ENCODE measurements at places on chromosomes 6 and 20.
A peak's percentile ranks its signal among the peaks of the same experiment; 100 is the strongest.

GRCh38 chr6:54525731-54526130 lies 217.5 kb downstream of the TINAG start:
- no peak for DNase-seq

- DNase-seq = peak; percentile 99
Measured at GRCh38 chr6:41071923-41072835, at the start of gene OARD1. Gene OARD1, minus strand, starts transcription at chr6:41072356. Its CDS starts 722 bp downstream, at chr6:41071634.

DNA sequence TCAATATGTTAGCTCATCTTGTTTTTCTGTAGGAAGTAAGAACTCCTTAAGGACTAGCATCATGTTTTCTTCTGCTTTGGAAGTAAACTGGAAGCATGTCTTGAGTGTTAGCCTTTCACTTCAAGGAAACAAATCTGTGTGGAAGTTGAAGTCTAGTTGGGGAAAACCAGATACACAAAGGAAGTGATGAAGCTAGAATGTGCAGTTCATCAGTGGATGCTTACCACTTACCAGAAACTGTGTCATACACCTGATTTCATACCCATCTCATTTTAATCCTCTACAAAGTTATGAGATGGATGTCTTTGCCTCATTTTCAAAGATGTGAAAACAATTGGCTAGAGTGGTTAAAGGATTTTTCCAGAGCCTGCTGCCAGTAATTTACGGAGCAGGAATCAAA lies 75.8 kb downstream of the TMEM170B start:
- no peak for DNase-seq

DNA sequence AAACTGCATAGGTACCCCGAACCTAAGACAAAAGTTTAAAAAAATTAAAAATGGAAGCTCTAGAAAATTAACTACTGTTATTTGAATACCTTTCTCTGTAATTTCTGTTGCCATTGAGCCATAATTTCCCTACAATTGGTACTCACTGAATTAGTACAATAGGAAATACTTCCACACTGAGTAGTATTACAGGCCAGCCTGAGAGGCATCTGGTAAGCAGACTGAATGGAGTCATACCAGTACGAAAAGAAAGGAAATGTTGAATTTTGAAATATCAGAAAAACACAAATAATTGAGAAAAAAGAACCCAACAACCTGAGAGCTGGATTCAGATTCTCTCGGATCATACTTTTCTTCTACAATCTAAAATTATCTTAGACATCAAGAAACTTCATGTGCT lies 791.3 kb downstream of the TENT5A start:
- no peak for DNase-seq

DNA sequence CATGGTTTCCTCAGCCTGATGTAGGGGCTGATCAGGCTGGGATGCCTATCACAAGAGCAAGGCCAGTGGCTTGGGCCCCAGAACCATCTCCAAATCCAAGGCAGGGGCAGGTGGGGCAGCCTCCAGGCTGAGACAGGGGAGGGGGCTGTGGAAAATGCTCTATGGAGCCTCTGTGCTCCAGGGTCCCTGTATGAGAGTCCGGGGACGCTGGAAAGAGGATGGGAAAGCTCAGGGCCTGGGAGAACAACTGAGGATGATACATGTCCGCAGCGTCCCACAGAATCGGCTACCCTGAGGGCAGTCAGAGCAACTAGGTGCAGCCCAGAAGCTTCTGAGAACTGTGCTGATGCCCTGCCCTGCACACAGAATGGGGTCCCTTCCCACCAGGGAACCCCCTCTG lies 43.4 kb downstream of the CPXM1 start:
- DNase-seq = no peak

DNA sequence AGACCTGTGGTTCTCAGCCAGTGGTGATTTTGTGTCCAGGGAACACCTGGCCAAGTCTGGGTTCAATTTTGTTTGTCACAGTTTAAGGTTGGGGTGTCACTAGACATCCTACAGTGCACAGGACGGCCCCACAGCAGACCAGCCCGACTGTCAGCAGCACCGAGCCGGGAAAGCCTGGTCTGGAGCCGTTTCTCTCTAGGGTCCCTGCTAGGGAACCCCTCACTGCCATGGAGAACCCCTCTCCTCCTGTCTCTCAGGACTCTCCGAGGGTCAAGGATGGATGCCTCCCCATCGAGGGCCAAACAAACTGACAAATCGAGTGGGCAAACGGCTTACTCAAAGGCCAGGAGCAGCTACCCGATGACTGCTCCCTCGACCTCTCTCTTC lies 15.8 kb upstream of the STX16 start:
- no peak for DNase-seq

DNA sequence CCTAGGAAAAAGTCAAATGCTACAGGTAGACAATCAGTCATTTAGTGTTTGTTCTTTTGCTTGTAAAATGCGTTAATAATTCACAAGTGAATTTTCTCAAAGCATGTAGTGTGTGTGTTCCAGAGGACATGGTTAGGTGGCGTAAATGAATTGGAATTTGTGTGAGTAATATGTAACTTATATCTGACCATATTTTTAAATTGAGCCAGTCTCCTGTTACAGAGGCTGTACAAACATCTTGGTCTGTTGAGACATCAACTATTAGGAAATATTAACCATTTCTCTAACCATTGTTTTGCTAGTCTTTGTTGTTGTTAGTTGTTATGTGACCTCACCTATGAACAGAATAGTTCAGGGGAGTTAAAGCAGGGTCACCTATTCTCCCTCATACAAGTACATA lies 22.7 kb downstream of the MCM8 start:
- no peak for DNase-seq

DNA sequence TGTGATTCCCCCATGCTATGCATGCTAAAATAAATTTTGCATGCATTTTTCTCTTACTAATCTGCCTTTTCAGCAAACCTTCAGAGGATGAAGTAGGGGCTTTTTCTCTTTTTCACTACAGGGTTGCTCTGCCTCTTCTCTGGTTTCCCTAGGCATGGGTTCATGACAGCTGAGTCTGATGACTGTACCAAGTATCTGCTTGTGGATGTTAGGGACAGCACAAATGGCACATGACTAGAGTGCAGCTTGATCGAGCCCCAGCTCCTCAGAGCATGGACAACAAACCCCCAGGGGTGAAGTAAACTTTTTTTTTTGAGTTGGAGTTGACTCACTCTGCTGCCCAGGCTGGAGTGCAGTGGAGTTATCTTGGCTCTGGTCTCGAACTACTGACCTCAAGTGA lies 57.1 kb upstream of the GCM1 start:
- DNase-seq = no peak

DNA sequence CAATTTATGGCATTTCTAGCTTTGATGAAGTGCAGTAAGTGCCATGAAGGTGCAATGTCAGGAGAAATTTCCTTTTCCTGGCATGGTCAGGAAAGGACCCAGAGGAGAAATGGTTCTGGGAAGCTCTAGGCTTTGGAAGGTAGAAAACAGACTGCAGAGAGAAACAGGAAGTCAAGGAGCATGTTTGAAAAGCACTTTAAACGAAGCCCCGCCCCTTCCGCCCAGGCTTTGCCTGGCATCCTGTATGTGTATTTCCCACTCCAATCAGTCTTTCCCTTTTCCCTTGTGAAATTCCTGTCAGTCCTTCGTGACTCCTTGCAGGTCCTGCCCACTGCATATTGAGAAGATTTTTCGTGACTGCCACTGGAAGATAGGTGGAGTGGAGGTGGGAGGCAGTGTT lies 320.9 kb upstream of the SASH1 start:
- DNase-seq = no peak

GRCh38 chr20:11287126-11287525 lies 613.3 kb upstream of the JAG1 start:
- no peak for DNase-seq

GRCh38 chr20:24481173-24481572 lies 11.7 kb downstream of the SYNDIG1 start:
- no peak for DNase-seq

DNA sequence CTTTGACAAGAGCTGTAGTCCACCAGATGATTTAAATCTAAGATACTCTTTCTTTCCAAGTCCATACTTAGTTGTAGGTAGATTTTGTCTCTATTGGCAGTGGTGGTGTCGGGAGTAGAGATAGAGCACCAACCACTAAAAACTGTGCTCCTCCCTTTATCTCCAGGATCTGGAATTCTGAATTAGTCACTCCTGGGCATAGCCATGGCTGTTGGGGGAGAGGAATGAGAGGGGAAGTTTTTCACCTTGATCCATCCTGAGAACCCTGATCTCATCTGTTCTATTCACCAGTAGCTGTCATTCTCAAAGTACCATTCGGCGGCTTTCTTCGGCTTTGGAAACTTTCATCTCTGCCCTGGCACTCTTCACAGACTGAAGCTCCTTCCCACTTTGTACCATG lies 35.6 kb upstream of the NKX2-4 start:
- no peak for DNase-seq

- no peak for DNase-seq
Measured at GRCh38 chr6:8494730-8495129, 59.4 kb upstream of the SLC35B3 start.

GRCh38 chr6:158143700-158144099 lies 24.4 kb downstream of the SERAC1 start:
- no peak for DNase-seq

Measured in GM06990 (cell line).